ENCODE measurements at places on chromosomes 2 and 18.

DNA sequence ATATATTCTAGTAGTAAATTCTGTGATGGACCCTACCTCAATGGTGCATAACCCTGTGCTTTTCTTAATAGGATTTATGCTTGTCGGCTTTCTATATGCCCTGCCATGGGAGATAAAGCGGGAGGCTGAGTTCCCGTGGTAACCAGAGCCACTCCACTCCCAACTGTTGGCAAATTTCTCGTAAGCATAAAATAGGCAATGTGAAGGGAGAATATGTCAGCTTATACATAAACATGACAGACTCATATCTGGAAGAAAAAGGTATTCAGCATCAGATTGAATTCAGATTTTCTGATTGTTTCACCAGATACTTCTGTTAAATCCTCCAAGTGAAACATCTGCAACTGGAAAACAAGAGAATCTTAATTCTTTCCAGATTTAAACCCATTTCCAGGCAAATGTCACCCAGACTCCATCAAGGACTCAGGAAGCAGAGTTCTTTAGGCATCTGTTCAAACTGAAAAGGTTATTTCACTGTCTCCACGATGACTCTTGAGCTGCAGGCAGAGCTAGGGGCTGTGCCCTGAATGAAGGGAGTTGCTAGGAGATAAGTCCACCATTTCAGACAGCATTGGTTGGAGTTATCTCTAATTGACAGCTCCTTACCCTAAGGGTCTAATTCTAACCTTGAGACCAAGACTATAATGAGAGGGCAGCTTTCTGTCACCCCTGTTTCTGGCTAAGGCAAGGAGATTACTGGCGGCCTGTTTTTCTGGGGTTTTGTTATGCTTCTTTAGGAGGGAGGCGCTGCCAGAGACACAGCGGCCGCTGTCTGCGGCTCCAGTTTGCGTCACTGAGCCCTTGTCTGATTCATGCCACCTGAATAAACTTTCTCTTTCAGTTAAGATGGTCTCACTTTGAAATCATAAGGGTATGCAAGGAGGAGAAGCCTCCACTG is 381.3 kb downstream of the SOX11 start:
- DNase-seq: peak; percentile 60

DNA sequence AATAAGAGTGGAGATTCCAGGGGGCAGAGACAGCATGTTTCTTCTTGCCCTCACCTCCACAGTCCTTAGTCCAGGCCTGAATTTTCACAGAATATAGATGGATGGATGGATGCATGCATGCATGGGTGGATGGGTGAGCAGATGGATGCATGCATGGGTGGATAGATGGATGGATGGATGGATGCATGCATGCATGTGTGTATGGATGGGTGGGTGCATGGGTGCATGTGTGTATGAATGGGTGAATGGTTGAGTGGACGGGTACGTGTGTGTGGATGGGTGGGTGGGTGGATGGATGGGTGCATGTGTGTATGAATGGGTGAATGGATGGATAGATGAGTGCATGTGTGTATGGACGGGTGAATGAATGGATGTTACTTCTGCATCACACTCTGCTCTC is 153.3 kb downstream of the CELF4 start:
- DNase-seq: no peak

GRCh38 chr2:171360905-171361304 is 72.9 kb downstream of the METTL8 start:
- no peak for DNase-seq

DNA sequence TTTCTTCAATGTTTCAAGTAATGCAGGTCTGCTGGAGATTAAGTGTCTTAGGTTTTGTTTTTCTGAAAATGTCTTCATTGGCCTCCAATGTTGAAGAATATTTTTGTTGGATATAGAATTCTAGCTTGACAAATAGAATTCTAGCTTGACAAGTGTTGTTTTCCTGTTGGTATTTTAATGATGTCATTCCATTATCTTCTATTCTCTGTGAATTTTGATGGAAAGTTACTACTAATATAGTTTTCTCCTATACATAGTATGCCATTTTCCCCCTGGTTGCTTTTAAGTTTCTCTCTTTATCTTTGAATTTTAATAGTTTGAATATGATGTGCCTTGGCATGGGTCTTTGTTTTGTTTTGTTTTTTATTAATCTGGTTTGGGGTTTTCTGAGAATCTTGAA is 119.9 kb downstream of the RAPGEF4 start:
- no peak for DNase-seq

- no peak for DNase-seq
These were observed 13.6 kb upstream of the IRS1 start for GRCh38 chr2:226813148-226813701.

GRCh38 chr18:9856092-9856491 is 29.7 kb upstream of the TXNDC2 start:
- DNase-seq: no peak

GRCh38 chr2:20563833-20564232 is 87.1 kb downstream of the HS1BP3 start:
- DNase-seq: no peak

Data from iris pigment epithelial cell (primary cell).